ENCODE measurements at places on chromosomes 6 and 20.

DNA sequence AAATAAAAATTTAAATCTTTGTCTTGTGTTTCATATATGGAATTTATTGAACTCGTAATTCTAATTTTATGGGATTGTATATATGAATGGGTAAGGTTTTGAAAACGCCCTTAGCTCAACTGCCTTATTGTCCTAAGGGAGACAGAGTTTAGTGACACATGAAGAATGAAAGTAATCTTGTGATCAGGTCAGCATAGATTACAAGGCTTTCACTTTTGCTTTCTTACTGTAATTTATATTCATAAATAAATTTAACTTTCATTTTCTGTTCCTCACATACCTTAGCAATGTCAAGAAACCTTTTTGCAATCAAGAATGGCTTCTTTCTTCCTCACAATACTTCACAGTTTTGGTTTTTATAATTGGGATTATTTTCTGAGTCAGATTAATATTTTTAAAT is 14.4 kb downstream of the KPNA5 start:
- DNase-seq, result no peak

GRCh38 chr20:33914919-33915318 is 78.8 kb upstream of the RALY start:
- DNase-seq, result no peak

DNA sequence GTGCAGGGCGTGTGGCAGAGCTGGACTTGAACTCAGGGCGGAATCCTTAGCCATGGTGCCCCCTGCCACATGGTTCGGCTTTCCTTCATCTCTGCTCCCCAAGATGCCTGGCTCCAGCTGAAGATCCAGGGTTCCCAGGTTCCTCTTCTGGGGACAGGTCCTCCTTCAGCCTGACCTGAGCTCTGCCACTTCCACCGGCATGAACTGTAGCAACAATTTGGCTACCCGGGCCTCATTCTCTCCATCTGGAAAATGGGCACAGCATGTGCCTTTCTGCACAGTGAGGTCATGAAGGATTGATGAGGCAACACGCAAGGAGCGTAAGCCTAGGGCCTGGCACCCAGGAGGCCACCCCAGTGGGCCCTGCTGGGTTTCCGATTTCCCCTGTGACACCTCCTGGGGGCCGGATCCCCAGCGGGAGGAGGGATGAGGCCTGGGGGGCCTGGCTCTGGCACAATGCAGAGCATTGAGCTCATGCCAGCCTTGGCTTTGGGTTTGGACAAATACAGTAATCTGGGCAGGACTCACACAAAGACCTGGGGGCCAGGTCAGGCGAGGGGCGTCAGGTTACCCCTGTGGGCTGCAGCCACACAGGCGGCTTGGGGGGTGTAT is 74.0 kb downstream of the CEBPB start:
- no peak for DNase-seq

DNA sequence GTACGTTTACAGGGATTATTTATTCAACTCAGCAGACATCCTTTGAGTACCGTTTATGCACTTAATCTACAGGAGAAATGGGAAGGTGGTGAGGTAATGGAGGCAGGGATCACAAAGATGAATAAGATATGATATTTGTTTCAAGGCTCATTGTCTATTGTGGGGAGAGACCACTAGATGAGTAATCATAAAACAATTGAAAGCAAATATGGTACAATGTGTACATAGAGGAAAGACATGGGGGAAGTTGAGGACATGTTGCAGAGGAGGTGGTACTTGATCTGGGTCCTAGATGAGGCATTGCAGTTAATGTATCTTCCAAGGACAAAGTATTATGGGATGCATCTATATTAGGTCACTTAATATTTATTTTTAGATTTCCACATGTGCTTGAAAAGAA is 13.7 kb upstream of the CDC5L start:
- no peak for DNase-seq

GRCh38 chr20:37377346-37378081 is 31.6 kb downstream of the SRC start:
- no peak for DNase-seq

- DNase-seq, result no peak
These were observed 4.9 kb downstream of the PREX1 start for GRCh38 chr20:48822879-48823385.

- no peak for DNase-seq
These were observed 27.7 kb downstream of the SRPK1 start for GRCh38 chr6:35893246-35893645.

DNA sequence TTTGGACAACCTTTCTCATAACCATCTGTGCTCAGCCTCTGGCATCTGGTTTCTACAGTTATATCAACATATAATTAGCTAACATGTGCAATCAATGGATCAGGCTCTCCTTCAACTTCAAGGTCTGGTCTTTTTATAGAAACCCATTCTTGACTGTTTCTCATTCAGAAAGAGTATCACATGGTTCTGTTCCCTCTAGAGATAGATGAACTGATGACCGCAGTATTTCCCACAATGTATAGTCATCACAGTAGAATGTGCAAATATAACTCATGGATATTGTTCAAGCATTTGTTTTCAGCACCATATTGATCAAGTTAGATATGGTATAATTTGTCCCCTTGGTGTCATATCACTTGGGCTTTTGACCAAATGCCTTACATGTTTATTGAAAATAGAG is 656.2 kb downstream of the FRK start:
- no peak for DNase-seq

DNA sequence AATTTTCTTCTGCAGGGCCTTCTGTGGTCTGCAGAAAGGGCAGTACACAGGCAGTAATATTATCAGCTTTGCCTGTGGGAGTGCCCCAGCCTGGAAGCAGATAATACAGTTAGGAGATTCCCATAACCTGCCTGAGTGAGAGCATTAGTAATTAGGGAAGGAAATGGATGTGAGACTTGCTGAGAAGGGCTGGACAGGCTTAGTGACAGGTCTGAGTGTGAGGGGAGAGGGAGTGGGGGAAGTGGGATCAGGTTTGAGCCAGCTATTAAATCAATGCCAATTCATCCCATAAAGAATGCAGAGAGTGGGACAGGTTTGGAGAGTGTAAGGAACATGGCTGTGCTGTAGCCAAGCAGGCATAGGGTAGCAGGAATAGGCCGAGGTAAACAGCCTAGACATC is 10.1 kb upstream of the CFAP206 start:
- no peak for DNase-seq

DNA sequence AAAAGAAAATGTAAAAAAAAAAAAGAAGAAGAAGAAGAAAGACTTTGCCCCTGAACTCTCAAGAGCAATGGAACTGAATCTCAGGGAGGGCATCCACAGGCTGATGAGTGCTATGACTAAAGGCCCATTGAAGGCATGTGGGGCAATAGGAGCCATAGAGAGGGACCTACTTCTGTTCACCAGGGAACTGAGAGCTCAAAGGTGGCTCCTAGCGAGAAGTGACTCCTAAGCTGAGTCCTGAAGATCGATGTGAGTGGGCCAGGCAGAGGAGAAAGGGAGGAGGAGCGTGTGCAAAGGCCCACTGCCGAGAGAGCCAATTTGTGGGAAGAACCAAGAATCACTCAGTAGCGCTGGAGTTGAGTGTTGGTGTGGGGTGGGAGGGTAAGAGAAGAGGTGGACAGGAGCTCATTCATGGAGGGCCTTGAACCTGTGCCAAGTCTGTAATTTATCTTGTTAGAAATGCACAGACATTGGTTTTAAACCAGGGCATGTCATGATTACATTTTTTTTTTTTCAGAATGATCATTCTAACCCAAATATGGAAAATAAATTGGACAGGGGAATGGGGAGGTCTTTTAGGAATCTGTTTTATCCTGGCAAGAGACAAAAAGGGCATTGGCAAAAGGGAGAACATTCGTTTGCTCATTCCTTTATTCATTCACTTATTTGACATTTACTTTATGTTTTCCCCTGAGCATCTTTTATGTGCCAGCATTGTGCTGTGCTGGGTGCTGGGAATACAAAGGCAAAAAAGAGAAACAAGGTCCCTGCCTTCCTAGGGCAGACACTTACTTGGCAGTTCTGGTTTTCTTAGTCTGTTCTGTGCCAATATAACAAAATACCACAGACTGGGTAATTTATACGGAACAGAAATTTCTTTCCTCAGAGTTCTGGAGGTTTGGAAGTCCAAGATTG is 67.4 kb upstream of the DSP start:
- no peak for DNase-seq

GRCh38 chr6:52183131-52183713 is 3.0 kb upstream of the IL17A start:
- no peak for DNase-seq

DNA sequence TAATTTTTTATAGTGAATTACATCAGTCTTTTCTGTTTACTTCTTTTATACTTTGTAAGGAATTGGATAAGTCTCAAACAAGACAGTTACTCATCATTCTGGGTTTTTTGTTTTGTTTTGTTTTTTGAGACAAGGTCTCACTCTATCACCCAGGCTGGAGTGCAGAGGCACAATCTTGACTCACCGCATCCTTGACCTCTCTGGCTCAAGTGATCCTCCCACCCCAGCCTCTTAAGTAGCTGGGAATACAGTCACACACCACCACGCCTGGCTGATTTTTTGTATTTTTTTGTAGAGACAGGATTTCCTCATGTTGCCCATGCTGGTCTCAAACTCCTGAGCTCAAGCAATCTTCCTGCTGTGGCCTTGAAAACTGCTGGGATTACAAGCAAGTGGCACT is 524.3 kb downstream of the EYS start:
- no peak for DNase-seq

GRCh38 chr20:35167787-35168186 is 4.1 kb upstream of the PROCR start:
- no peak for DNase-seq

GRCh38 chr20:23867152-23867776 is 12.3 kb downstream of the CST5 start:
- no peak for DNase-seq

GRCh38 chr6:33794910-33795623 is 6.1 kb upstream of the LEMD2 start:
- no peak for DNase-seq

- no peak for DNase-seq
These were observed 96.4 kb upstream of the CNKSR3 start for GRCh38 chr6:154606860-154607259.

DNA sequence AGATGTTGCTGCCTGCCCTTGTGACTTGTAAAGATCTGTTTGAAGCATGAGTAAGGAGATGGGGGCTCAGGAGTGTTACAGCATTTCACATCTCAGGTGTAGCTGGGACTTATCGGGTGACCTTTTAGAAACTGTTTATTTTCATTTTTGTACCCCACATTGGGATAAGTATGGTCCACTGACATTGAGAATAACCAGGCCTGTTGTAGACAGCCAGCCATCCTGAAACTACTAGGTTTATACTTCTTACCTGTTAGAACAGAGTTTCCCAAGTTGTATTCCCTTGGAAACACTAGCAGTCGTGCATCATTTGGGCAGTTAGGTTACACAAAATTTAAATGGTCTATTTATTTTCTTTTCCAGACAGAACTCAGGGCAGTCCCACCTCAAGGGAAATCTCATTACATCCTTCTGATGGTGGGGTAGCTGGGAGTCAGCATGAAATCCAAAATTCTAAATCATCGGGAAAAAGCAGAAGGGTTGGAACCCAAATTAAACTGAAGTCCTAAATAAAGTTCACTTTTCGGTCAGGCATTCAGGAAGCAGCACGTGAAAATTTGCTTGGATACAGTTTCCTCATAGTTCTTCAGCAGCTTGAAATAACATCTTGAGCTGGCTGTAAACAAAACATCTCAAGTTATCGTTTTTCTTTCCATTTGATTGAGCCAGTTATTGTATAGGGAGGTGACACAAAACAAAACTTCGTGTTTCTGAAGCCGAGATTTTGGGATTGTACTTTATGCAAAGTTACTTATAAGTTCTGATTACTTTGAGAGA is 30.5 kb downstream of the FOXO3 start:
- DNase-seq, result no peak
